Stimulated activated CD4-positive, alpha-beta T cell treated with anti-CD3 and anti-CD28 coated beads, TNF-alpha, amount 100 ng/mL, for 1 hour (primary cell): ENCODE measurements at places on chromosomes 16 and 17.

GRCh38 chr16:79168321-79168720 lies 432.2 kb downstream of the MAF start:
- no peak for DNase-seq

GRCh38 chr17:9072696-9073339 lies 51.5 kb downstream of the NTN1 start:
- no peak for DNase-seq

DNA sequence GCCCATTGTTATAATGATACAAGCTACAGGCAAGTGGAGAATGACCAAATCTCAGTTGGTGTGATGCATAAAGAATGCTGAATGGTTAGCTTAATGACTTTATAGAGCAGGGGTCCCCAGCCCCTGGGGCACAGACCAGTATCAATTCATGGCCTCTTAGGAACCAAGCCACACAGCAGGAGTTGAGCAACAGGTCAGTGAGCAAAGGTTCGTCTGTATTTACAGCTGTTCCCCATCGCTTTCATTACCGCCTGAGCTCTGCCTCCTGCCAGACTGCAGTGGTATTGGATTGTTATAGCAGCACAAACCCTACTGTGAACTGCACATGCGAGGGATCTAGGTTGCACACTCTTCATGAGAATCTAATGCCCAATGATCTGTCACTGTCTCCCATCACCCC lies 114.0 kb upstream of the ZFHX3 start:
- DNase-seq: no peak

GRCh38 chr17:72719206-72719577 lies 373.3 kb downstream of the SLC39A11 start:
- DNase-seq: no peak

- no peak for DNase-seq
These were observed 597.4 kb upstream of the CDH5 start for GRCh38 chr16:65769055-65769465.

GRCh38 chr16:67329901-67330300 lies 3.3 kb downstream of the LRRC36 start:
- DNase-seq: no peak

DNA sequence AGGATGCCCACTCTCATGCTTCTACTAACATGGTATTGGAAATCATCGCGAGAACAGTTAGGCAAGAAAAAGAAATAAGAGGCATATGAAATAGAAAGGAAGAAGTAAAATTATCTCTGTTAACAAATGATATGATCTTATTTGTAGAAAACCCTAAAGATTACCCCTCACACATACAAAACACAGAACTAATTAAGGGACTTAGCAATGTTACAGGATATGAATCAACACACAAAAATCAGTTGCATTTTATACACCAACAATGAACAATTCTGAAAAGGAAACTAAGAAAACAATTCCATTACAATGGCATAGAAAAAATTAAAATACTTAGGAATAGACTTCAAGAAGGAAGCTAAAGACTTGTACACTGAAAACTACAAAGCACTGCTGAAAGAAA lies 2.7 kb upstream of the CAPNS2 start:
- no peak for DNase-seq

GRCh38 chr17:14225254-14225980 lies 11.2 kb downstream of the CDRT15 start:
- no peak for DNase-seq

DNA sequence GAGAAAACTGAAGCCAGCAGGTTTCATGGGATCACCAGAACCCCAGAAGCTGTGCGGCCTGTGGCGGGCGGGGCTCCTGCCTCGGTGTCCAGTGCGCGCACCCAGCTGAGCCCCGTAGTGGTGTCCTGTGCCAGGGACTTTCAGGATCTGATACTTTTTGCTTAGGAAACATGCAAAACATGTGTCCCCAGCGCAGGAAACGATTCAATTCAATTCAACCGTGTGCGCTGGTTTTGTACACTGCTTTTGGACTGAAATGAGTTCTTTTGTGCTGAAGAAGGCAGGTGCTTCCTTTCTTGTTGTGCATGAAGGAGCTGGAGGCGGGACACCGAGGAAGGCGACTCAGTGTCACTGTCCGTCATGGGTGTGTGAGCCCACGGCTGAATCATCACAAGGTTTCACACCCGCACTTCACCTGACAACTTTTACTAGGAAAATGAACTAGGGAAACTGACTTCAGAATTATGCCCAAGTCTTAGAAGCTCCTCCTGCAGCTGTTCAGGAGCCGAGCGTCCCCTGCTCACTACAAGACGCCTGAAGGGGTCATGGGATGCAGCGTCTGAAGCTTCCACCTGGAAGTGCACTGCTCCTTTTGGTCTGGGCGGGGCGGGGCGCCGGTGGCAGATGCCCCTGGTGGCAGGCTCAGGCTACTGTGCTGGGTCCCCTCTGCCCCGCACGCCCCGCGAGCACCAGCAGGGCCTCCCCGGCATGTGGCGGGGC lies 31.4 kb upstream of the ZNF750 start:
- DNase-seq: no peak

- no peak for DNase-seq
These were observed 118.6 kb downstream of the TANGO6 start for GRCh38 chr16:68961778-68962402.

DNA sequence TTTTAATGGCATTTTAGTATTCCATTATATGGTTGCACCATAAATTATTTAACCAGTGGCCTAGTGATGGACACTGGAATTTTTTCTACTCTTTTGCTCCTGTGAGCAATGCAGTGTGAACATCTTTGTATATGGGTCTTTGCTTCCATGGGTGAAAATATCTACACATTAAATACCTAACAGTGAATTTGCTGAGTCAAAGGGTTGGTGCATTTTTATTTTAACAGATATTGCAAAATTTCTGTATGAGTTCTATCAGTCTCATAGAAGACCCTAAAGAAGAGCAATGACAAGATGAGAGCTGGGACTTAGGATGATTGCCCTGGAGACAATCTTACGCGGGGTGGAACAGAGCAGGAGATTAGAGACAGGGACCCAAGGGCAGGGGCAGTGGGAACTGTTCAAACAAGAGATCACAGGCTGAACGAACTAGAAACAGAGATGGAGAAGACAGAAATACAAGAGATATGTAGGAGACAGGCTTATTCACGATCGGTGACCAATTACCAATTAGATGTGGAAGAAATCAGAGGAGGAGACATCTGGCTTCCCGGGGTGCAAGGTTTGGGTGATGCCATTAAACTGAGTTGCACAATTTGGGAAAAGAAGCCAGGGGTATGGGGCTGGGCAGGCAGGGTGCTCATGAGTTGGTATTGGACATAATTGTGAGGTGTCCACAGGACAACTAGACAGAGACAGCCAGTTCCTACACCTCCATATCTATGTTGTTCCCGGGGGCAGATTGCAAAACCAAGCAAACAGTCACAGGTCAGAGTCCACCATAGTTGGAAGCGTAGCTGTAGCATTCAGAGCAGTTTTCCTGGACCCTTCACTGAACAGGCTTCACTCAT lies 39.9 kb upstream of the LONP2 start:
- no peak for DNase-seq

GRCh38 chr16:14487579-14487978 lies 142.5 kb downstream of the PARN start:
- DNase-seq: no peak

DNA sequence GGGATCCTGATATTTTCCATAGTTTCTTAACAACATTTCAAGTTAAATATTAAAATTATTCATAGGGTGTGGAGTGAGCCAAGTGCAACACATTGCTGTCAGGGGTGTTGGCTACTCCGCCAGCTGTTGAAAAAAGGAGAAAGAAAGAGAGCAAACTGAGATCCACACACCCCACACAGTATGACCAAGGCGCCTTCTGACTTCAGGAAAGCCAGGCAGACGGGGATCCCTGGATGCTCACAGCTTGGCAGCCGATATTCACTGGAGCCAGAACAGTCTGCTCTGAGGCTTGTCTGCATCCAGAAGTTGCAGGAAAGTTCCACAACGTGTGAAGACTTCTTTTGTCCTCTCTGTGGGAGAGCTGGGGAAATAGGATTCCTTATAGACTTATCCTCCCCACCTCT lies 9.3 kb downstream of the CHD9NB start:
- DNase-seq: no peak

DNA sequence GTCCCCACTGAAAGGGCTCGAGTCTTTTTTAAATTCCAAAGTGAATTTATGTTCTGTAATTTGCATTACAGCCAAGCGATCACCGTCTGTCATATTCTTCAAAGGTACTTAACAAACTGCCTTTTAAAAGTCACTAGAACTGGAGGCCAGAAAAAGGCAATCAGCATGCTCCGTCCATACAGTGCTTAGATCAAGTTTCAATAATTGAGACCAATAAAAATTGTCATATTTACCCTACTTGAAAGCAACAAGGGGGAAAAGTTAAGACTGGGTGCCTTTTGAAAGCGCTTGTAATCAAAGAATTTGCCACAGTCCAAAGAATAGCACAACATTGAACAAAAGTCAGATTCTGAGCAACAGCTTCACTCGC lies 9.0 kb upstream of the ZFHX3 start:
- no peak for DNase-seq

- no peak for DNase-seq
These were observed 2.1 kb downstream of the TXNDC11 start for GRCh38 chr16:11740567-11740966.

DNA sequence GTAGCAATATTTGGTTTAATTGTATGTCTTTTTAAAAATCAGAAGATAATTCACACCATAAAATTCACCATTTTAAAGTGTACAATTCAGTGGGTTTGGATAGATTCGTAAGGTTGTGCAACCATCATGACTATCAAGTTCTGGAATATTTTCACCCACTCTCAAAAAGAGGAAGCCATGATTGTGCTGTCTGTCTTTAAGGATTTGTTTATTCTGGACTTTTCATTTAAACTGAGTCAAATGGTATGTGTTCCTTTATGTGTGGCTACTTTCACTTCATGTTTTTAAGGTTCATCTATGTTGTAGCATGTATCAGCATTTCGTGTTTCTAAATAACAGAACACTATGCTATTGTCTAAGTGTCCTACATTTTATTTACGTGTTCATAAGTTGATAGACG lies 68.1 kb upstream of the CPHXL start:
- DNase-seq: no peak

- DNase-seq: no peak
These were observed 176.5 kb upstream of the MON1B start for GRCh38 chr16:77014441-77014840.

DNA sequence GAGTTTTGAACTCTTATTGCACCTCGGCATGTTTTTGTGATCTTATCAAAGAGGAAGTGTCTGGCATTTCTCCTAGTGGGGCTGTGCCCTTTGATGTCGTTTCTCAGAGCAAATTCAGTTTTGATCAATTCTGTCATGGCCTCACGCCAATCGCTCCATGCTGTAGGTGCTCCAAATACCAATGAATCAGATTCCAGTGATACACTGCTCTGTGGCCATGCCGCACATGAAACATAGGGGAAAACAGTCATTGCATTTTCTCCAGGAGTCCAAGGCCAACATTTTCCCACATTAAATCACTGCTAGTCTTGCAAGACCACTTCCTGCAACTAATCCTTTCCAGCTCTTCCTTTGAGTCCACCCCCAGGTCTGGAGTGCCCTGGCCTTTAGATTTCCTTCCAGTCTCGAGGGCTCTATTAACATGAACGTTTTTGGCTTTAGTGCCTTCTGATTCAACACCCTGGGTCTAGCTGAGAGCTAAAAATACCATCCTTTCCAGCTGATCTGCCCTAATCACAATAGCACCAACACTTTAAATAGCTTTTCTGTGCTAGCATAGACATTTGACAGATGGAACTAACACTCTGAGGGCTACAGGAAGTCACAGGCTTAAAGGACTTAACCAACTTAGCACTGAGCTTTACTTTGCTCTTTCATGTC lies 18.2 kb upstream of the RASL10B start:
- no peak for DNase-seq

GRCh38 chr17:78872486-78872885 lies 30.5 kb downstream of the CEP295NL start:
- DNase-seq: no peak

DNA sequence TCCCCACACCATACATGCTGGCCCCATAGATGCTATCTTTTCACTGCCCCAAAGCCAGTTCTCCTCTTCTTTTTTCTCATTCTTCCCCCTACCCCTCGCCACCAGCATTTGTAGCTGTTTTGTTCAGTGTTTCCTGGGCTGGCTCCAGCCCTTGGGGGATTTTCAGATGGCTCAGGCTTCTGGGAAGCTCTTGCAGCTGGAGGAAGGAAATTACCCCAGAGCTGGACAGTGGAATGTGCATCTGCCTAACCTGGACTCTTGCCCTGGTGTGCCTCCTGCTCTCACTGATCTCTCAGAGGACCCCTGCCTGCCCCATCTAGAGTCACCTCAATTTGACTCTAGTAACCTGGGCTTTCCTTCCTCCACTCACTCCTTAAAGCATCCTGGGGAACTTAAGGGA lies 82.8 kb downstream of the MYH13 start:
- no peak for DNase-seq

DNA sequence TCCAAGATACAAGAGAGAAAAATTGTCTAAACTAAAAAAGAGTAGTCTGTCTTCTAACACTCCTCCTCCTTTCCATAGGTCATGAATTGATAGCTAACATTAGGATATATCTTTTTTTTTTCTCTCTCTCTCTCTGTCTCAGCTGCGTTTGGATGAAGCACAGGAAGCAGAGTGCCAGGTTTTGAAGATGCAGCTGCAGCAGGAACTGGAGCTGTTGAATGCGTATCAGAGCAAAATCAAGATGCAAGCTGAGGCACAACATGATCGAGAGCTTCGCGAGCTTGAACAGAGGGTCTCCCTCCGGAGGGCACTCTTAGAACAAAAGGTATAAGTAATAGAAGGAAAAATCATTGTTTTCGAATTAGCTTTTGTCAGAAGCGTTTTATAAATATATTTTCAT lies 32.9 kb downstream of the ABHD15 start:
- no peak for DNase-seq

DNA sequence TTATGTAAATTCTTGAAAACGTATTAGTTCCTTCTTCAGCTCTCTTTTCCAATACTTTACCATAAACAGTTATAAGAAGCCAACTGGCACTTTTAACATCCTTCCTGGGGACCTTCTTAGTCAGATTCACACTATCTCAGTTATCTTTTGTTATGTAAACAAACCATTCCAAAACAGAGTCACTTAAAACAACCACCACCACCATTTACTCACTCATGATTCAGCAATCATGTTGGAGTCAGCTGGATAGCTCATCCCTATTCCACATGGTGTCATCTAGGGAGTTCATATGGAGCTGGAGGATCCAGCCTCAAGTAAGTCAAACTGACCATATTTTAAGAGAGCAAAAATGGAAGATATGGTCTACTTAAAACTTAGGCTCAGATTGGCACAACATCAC lies 240.3 kb upstream of the IRX3 start:
- DNase-seq: no peak

GRCh38 chr17:80539022-80539641 lies 5.5 kb upstream of the RPTOR start:
- no peak for DNase-seq

GRCh38 chr17:30151471-30151870 lies 34.9 kb downstream of the NSRP1 start:
- no peak for DNase-seq

- DNase-seq: no peak
These were observed 132.1 kb downstream of the CLEC16A start for GRCh38 chr16:11076259-11077018.
